CD8-positive, alpha-beta memory T cell (primary cell): ENCODE measurements at places on chromosomes 6 and 20.
A peak's percentile ranks its signal among the peaks of the same experiment; 100 is the strongest.

DNA sequence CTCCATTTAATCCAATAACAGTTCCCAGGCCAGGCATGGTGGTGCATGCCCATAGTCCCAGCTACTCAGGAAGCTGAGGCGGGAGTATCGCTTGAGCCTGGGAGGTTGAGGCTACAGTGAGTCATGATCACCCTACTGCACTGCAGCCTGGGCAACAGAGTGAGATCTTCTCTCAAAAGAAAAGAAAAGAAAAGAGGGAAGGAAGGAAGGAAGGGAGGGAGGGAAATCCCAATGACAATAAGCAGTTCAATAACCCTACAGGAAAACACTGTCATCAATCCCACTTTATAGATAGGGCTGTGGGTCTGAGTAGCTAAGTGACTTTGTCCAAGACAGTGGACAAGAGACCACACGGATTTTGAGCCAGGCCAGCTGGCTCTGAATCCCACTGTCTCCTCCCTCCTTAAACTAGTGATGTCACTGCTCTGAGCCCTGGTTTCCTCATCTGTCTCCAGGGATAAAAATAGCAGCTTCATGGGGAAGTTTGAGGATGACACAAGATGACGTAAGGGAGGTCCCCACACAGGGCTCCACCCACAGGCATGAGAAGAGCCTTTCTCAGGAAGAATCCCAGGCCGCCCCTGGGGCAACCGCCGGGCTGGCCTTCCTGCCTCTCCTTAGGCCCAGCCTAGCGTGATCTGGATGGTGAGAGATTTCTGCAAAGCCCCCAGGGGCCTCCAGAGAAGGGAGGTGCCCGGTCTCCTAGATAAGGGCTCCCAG lies 7.2 kb upstream of the TRIB3 start:
- DNase-seq, result peak; percentile 32
- H3K27ac ChIP-seq, result peak overlapping the region; percentile 46
- H3K4me1 ChIP-seq, result peaks cover 21% of the 10 kb centered on the region
- H3K27me3 ChIP-seq, result no peaks in the 10 kb centered on the region
- H3K36me3 ChIP-seq, result no peaks in the 10 kb centered on the region

- peak overlapping the region; percentile 27 for H3K4me3 ChIP-seq
- peak; percentile 21 for DNase-seq
- no peaks in the 10 kb centered on the region for H3K27me3 ChIP-seq
- peaks cover 47% of the 10 kb centered on the region for H3K4me1 ChIP-seq
- peak overlapping the region; percentile 77 for H3K27ac ChIP-seq
Measured at GRCh38 chr6:158686791-158687381, 37.0 kb downstream of the SYTL3 start.

DNA sequence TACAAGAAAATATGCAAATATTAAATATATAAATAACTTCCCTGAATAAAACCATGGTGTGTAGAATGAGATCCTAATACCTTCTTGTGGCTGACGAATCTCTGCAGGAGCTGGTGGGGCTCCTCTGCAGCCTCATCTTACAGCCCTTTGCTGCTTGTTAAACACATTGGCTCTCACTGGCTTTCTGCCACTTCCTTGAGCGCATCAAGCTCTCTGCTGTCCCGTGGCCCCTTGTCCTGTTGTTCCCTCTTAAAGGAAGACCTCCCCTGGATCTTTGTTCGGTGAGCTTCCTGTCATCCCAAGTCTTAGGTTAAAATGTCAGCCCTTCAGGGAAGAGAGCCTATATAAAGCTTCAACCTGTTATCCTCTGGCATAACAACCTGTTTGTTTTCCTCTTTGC lies 519.6 kb downstream of the DOK5 start:
- DNase-seq, result no peak
- H3K4me1 ChIP-seq, result no peaks in the 10 kb centered on the region
- H3K27ac ChIP-seq, result no peak overlapping the region

- peak overlapping the region; percentile 99 for H3K27ac ChIP-seq
- no peaks in the 10 kb centered on the region for H3K27me3 ChIP-seq
- DNase-seq, result no peak
- peaks cover 76% of the 10 kb centered on the region for H3K4me1 ChIP-seq
- peak overlapping the region; percentile 99 for H3K4me3 ChIP-seq
Measured at GRCh38 chr6:32844839-32845383, 1.1 kb upstream of the PSMB8 start.

DNA sequence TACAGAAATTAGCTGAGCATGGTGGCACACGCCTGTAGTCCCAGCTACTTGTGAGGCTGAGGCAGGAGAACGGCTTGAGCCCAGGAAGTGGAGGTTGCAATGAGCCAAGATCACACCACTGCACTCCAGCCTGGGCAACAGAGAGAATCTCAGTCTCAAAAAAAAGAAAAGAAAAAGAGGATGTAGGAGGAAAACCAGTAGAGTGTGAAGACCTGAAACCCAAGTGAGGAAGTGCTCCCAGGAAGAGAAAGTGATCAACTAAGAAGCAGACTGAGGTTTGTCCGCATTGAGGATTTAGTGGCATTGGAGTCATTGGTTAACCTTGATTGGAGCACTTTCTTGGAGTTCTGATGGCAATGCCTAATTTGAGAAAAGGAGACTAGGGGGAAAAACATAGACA lies 20.6 kb upstream of the TASP1 start:
- no peaks in the 10 kb centered on the region for H3K36me3 ChIP-seq
- no peak overlapping the region for H3K27ac ChIP-seq
- no peak for DNase-seq
- peaks cover 3% of the 10 kb centered on the region for H3K27me3 ChIP-seq
